Stimulated activated CD8-positive, alpha-beta memory T cell treated with anti-CD3 and anti-CD28 coated beads, Interleukin-4, amount 100 ng/mL, for 1 hour (primary cell): ENCODE measurements at places on chromosomes 7 and 10.

- no peak for DNase-seq
Observed at GRCh38 chr7:30741289-30741688, 10.6 kb upstream of the INMT start.

GRCh38 chr10:19906108-19906791 is 90.0 kb downstream of the PLXDC2 start:
- DNase-seq, result no peak

DNA sequence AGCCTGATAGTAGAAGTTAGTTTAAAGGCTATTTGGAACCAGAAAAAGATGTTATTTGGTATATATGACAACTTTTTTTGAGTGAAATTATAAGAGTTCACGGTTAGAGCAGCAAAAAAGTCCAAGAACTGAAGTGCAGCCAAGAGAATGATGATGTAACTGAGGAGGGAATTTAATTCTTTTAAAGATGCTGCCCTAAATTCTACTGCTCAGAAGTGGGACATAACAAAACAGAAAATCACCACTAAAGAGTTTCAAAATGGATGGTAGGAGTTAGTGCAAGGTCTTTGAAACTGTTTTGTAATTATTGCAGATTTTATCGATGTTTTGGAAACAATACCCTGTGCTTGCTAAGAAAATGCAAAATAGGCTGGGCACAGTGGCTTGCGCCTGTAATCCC is 6.5 kb downstream of the SAMD8 start:
- DNase-seq, result no peak

DNA sequence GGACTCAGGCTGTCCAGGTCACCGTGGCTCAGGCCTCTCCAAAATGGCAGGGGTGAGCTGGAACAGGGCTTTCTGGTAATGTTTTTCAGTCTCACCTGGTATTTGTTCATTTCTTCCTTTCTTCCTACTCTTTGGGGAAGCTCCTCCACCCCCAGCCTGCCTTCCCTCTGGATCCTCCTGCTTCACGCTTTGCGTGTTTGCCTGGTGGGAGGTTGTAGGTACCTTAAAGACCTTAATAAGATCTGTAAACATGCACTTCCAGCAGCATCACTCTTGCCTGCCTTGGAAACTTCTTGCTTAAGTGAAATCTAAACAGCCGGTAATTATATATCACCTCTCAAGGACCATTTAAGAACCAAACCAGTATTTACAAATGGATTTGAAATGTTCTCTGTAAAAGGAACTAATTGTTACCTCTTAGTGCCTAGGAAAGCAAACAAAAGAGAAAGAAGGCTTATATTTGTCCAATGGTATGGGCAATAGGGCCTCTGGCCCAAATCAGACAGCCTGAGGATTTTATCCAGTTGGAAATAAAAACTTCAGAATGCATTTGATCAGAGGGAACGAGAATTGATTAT is 339.9 kb downstream of the CCSER2 start:
- no peak for DNase-seq

- DNase-seq, result no peak
Observed at GRCh38 chr10:381805-382204, 246.6 kb downstream of the ZMYND11 start.

- no peak for DNase-seq
Observed at GRCh38 chr7:1530946-1531262, 402 bp downstream of the MAFK start.

DNA sequence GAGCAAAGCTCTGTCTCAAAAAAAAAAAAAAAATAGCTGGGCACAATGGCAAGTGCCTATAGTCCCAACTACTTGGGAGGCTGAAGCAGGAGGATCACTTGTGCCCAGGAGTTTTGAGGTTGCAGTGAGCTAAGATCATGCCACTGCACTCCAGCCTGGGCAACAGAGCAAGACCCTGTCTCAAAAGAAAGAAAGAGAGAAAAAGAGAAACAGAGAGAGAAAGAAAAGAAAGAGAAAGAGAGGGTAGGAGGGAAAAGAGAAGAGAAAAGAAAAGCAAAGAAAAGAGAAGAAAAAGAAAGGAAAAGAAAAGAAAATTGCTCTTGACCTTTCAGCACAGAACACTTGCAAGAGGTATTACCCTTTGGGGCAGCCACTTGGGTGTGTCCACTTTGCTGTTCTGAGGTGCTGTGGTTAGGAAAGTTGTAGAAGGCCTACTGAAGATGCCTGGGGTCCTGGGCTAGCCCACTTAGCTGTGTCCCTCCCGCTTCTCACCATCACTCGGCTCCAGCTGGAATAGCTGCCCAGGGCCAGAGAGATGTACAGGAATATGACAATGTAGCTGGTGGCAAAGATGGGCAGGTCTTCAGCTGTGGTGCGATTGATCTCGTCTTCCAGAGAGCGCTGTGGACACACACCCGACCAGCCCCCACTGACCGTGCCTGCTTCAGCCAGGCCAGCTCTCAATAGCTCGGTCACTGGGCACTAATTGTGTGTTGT is 5.6 kb downstream of the NPC1L1 start:
- DNase-seq, result no peak

DNA sequence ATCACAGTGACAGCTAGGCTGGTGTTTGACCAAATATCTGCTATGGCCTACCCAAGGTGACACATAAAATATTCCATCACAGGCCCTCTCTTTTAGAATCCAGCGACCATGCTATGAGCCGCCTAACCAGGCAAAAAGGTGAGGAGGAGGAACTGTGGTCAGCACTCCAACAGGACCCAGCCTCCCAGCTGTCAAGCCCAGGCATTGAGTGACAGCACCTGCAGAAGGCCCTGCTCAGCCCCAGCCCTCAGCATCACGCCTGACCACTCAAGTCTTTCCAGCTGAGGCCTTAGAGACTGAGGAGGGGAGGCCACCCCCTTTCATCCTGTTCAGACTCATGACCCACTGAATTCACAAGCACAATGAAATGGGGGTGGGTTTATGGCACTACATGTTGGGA is 43.0 kb downstream of the CXCL12 start:
- no peak for DNase-seq
